ENCODE measurements at places on chromosomes 6 and 20. TPM values are rescaled to one million over a fixed set of nuclear protein-coding genes. Genes with fewer than 3 reads are reported as not detected.

Gene UNC5CL
- 4.4 TPM for total RNA-seq

Gene PRRT1
- not detected for total RNA-seq

GRCh38 chr6:15841937-15842726 lies 179.3 kb upstream of the DTNBP1 start:
- DNase-seq: no peak

- DNase-seq: peak; percentile 80
These were observed 143.5 kb upstream of the AFDN start for GRCh38 chr6:167683028-167683862.

DNA sequence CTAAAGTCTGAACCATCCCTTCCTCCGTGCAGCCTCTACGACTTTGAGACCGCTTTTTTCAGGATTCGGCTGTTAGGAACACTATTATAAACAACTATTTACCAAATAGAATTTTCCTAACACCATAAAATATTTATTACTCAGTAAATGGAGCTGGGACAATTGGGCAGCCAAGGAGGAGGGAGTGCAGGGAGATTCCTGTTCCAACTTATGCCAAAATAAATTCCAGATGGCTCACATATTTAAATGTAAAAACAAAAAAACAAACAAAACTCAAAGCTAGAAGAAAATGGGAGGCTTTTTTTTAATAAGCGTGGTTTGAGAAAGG lies 48.1 kb downstream of the TCP11 start:
- DNase-seq: no peak

GRCh38 chr6:12331951-12332749 lies 42.0 kb downstream of the EDN1 start:
- no peak for DNase-seq

DNA sequence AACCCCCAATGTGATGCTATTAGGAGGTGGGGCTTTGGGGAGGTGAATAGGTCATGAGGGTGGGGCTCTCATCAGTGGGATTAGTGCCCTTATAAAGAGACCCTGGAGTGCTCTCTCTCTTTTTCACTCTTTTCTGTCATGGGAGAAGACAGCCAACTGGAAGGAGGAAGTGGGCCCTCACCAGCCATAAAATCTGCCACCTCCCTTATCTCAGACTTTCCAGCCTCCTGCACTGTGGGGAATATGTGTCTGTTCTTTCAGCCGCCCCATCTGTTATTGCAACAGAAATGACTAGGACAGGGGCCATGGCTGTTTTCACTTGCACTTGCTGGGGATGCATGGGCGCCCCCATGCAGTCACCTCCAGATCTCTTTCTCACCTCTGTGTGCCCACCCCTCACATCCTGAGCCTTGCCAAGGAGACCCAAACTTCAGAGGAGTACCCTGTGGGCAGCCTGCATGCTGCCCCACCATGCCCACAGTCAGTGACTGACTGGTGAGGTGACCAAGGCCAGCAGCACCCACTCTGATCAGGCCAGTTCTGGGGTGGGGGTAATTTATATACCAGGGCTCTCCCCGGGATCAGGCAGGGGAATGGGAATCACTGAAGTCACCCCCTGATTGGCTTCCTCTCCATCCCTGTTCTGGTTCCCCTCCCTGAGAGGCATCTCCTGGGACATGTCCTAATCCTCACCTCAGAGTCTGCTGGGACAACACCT lies 118.4 kb downstream of the ANKRD60 start:
- no peak for DNase-seq
